Activated naive CD8-positive, alpha-beta T cell treated with anti-CD3 and anti-CD28 coated beads, Interleukin-2, amount 50 U/mL, for 16 hours (primary cell): ENCODE measurements at places on chromosomes 2 and 18.

- no peak for DNase-seq
Measured at GRCh38 chr2:172096626-172097547, 5.8 kb downstream of the DLX2 start.

DNA sequence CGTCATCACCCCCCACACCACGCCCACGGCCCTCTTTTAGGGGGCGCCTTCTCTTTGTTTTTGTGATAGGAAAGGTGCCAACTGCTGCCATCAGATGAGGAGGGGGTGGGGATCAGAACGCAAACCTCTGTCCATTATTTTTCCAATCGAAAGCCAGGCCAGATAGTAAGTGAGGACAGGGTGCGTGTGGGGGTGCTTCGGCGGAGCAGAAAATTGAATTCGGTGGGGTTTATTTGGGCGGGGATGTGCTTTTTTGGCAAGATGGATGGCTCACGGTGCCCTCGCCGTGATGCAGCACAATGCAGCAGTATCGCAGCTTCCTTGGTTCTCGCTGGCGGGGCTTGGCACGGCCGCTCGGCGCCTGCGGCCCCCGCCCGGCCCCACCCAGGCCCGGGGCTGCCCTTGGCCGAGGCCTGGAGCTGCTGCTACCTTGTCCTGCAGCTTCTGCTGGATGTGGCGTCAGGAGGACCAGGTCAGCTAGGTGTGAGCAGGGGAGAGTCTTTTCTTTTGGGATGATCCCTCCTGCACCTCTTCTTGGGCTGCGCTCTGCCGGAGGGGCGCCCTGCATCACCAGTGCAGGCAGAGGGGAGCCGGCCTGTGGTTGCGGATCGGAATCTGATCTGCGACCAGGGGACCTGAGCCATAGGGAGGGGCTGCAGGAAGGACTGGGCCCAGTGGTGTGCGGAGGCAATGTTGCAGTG lies 1.3 kb downstream of the SPTBN1 start:
- no peak for DNase-seq

- peak; percentile 10 for DNase-seq
Measured at GRCh38 chr18:13266218-13267100, 47.9 kb downstream of the LDLRAD4 start.

GRCh38 chr2:83054751-83055150 lies 1404.3 kb downstream of the SUCLG1 start:
- DNase-seq: no peak

DNA sequence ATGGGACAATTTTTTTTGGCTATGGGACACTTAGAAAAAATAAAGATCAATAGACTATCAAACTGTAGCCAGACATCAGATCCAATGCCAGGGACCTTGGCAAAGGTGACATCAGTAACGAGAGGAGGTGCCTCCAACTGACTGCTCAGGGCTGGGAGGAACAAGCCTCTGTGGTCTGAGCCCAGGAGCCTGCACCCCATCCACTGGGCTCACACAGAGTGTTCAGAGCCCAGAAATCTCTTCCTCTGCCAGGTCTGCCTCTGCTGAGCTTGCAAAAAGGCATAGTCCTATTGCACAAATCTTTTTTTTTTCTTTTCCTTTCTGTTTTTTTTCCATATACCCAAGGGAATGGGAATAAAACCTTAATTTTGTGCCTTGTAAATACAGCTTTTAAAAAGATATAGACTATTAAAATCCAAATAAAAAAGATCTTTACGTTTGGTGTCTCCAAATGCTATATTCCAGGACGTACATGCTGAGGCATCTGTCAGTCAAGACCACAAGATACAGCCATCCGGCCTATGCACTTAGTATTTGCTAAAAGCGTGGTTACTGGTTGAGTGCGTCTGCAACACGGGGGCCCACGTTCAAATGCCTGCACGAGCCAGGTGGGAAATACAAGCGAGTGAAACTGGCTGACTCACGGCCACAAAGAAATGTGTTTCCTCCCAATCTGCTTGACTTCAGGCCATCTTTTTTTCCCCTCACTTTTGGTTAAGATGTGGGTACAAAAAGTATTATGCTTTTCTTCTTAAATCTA lies 7.8 kb upstream of the ARHGAP25 start:
- peak; percentile 61 for DNase-seq

DNA sequence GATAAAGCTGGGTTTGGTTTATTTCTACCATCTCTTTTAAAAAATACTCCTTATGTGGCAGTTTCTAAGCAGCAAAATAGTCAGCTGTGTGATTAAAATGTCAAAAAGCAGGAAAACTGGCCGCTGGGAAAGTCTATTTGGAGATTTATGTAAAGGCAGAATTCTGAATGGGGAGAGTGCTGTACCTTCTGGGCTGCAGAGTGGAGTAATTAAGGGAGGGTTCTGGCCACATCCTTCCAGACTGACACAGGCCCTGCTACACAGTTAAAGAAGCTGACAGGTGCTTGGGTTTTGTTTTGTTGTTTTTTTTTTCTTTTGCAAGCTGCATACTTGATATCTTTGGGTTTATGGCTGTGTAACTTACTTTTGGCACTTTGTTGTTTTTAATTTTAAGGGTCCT lies 157.2 kb downstream of the WDSUB1 start:
- no peak for DNase-seq

GRCh38 chr2:161578998-161579397 lies 45.2 kb upstream of the SLC4A10 start:
- DNase-seq: no peak

GRCh38 chr2:105915005-105915558 lies 170.4 kb downstream of the NCK2 start:
- no peak for DNase-seq

DNA sequence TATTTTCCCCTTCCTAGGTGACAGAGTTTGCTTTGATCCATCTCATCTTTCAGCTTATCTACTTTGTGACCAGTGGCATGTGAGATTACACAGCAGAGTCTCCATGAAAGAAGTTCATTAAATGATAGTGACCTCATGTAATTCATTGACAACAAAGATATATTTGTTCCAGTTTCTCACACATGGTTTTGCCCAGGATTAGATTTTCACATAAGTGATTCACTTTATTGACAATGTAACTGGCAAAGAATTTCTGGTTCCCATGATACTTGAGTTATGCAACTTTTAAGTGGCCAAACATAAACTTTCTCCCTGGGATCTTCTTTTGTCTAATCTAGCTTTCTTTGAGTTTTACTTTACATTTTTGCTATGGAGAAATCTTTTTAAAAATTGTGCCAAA lies 50.0 kb downstream of the MC4R start:
- no peak for DNase-seq

DNA sequence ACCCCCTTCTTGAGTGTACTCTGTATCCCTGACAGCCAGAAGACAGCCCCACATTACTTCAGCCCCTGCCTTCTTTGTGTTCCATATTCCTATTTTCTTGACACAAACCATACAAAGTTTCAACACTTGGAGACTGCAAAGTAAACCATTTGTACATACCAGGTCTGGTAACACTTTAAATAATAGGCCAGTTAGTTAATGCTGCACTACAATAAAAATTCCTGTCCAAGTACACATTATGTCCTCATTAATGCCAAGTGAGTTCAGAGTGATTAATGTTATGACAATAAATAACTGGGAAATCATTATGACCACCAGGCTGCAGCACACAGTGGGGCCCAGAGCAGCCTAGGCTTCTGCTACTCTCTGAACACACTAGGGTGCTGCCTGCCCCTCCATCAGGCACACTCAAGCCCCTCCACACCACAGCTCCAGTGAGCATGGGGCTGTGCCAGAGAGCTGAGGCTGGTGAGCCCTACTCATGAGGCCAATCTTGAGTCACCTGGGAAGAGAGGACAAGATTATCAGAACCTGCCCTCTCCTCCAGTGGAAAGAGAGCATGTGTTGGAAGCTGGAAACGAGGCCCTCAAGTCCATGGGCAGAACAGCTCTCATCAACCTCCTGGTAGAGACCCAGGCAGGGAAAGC lies 138.7 kb downstream of the TTC32 start:
- DNase-seq: no peak
